Progenitor cell of endocrine pancreas (in vitro differentiated cells): ENCODE measurements at places on chromosomes 13 and 19.

- DNase-seq, result no peak
- H3K4me1 ChIP-seq, result peaks cover 3% of the 10 kb centered on the region
- H3K27me3 ChIP-seq, result no peaks in the 10 kb centered on the region
- H3K36me3 ChIP-seq, result no peaks in the 10 kb centered on the region
Measured at GRCh38 chr19:49776371-49776764, 9.6 kb downstream of the AP2A1 start.

DNA sequence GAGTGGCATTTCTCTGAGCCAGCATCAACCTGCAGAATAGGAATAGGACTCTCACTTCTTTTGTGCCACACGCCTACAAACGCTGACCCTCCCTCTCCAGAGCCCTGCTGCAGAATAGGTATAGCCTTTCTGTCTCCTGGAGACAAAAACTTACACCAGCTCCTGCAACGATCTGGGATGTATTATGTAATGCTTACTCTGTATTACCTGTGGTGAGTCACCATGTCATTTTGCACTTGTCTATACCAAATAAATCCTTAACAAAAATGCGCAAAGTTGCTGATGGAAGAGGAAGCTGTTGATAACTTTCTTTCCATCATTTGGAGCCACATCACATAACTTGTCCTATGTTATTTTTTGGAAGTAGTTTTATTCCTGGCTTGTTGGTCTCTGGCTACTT is 155.8 kb upstream of the FNDC3A start:
- H3K36me3 ChIP-seq, result no peaks in the 10 kb centered on the region
- no peak overlapping the region for H3K4me3 ChIP-seq
- no peak overlapping the region for H3K27ac ChIP-seq
- H3K27me3 ChIP-seq, result peaks cover 6% of the 10 kb centered on the region

DNA sequence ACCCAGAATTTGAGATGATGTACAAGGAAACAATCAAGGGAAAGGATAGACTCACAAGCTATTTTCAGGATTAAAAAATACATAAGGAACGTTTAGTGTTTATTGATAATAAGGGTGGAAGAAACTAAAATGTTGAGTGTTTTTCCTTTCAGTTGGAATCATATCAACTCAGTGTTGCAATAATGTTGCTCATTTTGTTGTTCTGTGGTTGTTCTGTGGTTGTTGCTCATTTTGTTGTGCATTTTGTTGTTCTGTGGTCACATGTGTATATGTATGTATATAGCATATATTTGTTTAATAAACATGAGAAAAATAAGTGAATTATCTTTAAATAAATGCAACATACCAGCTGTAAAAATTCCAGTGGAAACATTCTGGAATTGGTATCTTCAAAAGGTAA is 262.4 kb upstream of the SPRY2 start:
- no peaks in the 10 kb centered on the region for H3K27me3 ChIP-seq
- peaks cover 1% of the 10 kb centered on the region for H3K4me1 ChIP-seq
- H3K36me3 ChIP-seq, result no peaks in the 10 kb centered on the region

DNA sequence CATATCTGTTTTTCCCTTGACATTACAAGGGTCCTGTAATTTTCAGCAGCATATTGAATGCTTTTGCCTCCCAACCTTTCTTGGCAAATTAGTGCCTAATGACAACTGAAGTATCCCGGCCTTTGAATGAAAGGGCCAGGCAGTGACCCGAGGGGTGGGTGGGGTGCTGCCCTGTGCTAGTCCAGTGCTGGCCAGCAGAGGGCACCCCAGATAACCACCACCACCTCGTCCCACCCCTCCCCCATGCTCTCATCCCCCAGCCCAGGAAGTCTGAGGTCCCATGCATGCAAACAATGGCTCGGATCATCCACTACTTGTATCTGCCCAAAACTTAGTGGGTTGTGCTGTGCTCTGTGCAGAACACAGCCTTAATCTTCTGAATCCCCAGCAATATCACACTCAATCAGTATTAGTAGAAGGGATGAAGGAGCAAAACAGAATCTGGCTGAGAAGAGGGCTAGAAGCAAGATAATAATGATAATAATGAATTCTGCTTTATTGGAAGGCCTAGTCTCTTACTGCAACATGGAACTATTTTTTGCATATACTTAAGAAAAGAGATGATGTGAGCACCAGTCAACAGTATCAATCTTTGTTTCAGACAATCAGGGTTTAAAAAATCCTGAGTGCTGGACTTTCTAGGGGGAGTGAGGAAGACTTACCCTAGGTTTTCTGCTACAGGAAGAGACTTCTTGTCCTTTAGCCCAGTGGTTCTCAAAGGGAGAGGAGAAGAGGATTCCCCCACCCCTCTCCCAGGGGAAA is 3.8 kb downstream of the ATP12A start:
- no peak overlapping the region for H3K4me3 ChIP-seq
- H3K27ac ChIP-seq, result peak overlapping the region; percentile 80
- peaks cover 11% of the 10 kb centered on the region for H3K27me3 ChIP-seq
- peaks cover 49% of the 10 kb centered on the region for H3K4me1 ChIP-seq
- no peaks in the 10 kb centered on the region for H3K36me3 ChIP-seq

DNA sequence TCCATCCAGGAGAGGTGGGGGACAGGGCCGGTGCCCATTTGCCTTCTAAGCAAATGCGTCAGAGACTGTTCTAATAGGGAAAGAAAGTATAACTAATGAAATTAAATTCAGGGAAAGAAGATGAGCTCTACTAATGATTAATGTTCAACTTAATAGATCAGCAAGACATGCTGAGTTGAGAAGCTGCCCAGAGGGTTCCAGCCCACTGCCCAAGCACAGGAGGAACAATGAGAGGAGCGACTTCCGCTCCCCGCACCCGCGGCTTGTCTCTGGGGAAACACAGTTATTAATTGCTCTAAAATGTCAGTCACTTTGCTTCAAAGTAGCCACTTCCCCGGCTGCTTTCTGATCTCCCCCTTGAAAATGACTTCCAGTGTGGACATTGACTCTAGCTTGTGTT is 331.3 kb downstream of the UQCRFS1 start:
- no peak overlapping the region for H3K4me3 ChIP-seq
- no peaks in the 10 kb centered on the region for H3K36me3 ChIP-seq
- H3K4me1 ChIP-seq, result peaks cover 4% of the 10 kb centered on the region
- DNase-seq, result no peak
